ENCODE measurements at places on chromosomes 7 and 10. TPM values are rescaled to one million over a fixed set of nuclear protein-coding genes. Genes with fewer than 3 reads are reported as not detected.

- no peak for DNase-seq
Observed at GRCh38 chr10:48517911-48518811, 86.7 kb downstream of the ARHGAP22 start.

DNA sequence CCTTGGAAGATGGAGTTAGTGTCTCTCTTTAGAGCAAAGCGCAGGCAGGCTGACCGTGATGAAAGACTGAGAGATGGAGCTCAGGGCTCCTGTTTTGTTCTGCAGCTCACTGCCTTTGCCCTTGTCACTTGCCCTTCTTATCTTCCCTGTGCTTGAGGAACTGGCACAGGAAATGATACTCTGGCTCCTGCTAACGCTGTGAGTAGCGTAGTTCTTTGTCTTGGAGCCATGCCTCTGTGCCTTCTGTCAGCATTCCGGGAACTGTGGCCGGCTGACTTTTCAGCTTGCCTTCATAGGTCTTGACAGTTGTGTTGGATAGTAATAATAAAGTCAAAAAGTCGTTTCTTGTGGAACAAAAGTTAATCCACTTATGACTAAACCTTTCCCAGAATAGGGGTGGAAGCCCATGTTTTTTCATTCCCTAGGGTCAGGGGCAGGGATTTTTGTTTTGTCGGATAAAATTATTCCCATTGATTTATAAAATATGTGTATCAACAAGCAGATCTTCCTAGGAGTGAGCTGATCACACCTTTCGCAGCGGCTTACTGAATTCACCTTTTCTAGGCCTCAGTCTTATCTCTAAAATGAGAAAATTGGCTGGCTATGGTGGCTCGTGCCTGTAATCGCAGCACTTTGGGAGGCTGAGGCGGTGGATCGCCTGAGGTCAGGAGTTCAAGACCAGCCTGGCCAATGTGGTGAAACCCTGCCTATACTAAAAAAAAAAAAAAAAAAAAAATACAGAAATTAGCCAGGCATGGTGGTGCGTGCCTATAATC is 16.6 kb upstream of the TMEM236 start:
- DNase-seq: no peak

ZWINT gene
- total RNA-seq: 4.9 TPM

GJD4 gene
- not detected for total RNA-seq

- no peak for DNase-seq
Observed at GRCh38 chr10:11898372-11899066, 75.4 kb downstream of the PROSER2 start.

DNA sequence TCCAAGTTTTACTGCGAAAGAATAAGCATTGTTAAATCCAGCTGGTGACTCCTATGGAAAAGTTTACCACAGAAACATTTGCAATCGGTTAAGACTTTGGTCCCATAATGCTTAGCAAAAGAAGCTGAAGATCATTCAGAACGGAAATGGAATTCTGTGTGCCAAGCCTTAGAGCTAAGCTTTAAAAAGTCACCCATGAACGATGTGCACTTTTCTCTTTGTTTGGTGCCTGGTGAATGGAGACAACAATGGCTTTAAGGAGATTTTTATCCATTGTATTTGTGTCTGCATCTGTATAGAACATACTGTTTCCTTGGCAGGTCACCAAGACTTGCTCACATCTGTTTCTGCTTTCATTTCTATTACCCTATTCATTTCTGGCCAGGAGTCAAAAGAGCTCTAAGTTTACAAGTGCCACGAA is 26.3 kb upstream of the COL1A2 start:
- DNase-seq: no peak

TRIM50 gene
- not detected for total RNA-seq
